ENCODE measurements at places on chromosomes 2 and 18.

GRCh38 chr2:218125095-218125494 is 733 bp upstream of the CXCR2 start:
- DNase-seq = no peak

DNA sequence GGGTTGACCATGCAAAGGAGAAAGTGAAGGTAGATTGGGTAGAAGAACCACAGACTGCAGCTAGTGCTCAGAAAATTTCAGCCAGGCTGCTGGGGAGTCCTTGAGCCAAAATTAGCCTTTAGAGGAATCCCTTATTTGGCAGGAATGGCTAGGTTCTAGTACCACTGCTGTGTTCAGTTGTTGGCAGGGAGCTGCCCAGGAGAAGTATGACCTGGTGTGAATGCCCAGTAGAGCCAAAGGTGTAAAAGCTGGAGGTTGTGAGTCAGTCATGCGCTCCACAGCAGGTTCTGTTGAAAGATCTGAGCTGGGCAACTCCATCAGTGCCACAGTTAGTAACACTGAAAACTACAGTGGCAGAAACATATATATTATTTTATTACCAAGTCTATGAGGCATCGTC is 36.4 kb upstream of the TBR1 start:
- DNase-seq = no peak

GRCh38 chr2:29443627-29444026 is 328.4 kb downstream of the CLIP4 start:
- DNase-seq = no peak

- no peak for DNase-seq
Measured at GRCh38 chr2:240998706-240998994, 232 bp downstream of the SNED1 start.

GRCh38 chr2:226655871-226656270 is 143.7 kb downstream of the IRS1 start:
- DNase-seq = no peak

DNA sequence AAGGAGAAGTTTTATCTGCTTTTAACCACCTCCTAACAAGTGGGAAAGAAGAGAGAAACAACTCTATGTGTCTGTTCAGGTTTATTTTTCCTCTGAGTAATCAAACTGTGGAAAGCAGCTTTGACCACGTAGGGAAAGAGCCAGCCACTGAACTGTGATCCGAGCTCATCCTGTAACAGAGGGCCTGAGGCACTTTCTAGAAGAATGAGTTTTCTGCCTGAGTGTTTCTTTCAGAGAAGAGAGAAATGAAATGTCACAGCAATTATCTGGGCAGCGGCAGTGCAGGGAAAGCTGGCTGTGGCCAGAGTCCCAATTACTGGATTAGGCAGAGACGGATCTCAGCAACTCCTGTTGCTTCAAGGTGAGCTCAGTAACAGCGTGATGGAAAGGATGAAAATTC is 151.9 kb downstream of the CD226 start:
- DNase-seq = no peak

Measured in stimulated activated CD4-positive, alpha-beta T cell treated with anti-CD3 and anti-CD28 coated beads, Interleukin-1b, Interleukin-23, amount 100 ng/mL, for 24 hours (primary cell).